ENCODE measurements at places on chromosomes 12 and 14.
A peak's percentile ranks its signal among the peaks of the same experiment; 100 is the strongest.

DNA sequence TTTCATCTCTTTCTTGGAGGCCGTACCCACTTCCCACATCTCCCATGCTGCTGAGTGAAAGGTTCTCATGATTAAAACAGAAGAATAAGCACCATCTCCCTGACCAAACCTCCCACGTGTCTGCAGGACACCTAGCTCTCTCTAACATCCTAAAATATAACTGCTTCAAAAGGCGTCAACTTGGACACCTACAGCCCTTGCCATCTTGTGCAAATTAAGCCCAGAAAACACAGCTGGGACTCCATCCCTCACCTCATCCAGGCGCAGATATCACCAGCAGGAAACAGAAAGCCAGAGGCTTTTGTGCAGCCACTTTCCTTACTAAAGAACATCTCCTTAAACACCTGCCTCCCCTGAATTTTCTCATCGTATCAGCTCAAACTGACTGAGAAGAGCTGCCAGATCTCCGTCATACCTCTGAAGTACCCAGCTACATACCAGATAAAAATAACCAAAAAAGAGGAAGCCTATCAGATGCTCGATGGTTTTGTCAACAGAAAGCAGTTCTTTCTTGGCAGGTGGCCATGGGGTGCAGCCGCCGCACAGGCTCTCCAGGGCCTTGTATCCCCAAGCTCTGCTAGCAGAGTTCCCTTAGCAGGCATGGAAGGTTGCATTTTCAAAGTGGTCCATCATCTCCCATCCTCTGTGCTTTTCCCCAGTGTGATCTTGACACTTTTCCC, 28.8 kb downstream of the MAP3K9 start:
- no peak for DNase-seq

DNA sequence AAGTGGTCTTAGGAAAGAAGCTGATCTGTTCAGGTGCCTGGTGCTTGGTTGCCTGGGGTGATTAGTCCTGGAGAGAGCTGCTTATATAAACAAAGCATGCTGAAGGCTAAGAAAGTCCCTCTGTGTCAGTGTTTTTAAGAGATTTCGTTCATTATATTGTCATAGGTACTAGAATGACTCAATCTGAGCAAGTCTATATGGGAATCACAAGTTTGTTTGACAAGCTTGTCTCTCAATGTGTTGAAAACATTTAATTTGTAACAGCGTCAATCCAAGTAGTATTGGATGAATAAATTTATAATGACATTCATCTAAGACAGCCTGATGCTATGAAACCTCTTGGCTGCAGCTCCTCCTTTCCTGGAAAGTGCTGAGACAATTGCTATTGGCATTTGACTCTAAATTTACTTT, 256.3 kb downstream of the TMTC2 start:
- no peak for DNase-seq

DNA sequence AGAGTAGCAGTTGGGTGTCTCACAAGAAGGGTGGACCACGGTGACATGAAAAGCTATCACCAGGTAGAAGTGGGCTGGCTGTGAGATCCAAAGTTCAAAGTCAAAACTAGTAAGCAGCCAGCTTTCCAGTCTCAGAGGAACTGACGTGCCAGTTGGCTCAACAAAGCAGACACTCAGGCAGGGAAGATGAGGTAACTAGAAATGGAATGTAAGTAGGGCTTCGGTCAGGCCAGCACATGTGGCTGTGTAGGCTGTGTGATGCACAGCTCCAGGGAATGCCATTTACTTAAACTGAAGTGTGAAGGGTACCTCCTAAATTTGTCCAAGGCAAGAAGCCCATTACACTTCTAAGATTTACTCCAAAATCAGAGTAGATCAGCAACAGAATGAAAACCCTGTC, 43.6 kb downstream of the PTPRR start:
- DNase-seq, result no peak

- no peak for DNase-seq
These were observed 17.2 kb upstream of the SLC35F4 start for GRCh38 chr14:57883061-57883460.

GRCh38 chr12:124764451-124764850, 99.2 kb downstream of the SCARB1 start:
- peak; percentile 58 for DNase-seq

- no peak for DNase-seq
These were observed 12.9 kb downstream of the BRI3BP start for GRCh38 chr12:125006365-125006764.

Data from stimulated activated CD4-positive, alpha-beta T cell treated with anti-CD3 and anti-CD28 coated beads, Interleukin-15, amount 100 ng/mL, for 24 hours (primary cell).